Germinal center (tissue), 1 donor: ENCODE measurements at places on chromosomes 1 and 21.

DNA sequence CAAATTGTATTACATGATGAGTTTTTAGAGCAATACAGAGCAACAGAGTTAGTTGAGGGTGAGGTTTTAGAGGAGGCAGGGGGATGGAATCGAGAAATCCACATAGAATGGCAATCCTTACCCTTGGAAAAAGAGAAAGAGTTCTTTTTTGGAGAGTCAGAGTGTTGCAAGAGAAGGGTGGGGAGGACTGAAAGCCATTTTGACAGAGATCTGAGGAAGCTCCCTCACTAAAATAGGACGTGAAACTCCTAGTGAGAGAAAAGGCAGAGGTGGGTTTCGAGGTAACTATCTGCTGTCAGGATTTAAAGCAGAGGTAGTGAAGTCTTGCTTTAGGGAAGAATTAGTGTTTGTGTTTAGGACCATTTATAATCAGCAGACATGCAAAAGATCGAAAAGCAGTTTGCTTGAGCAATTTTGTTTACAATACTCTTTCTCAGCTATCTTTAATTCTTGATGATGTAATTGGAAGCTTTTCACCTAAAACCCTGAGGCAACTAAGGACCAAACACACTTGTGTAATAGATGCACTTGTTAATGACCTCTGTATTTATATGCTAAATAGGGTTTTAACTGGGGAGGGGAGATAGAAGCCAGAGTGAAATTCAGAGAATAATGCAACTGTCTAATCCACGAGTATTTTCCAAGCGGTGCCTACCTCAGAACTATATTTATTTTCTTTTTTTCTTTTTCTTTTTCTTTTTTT, 20.0 kb downstream of the ADAMTS5 start:
- DNase-seq: no peak

DNA sequence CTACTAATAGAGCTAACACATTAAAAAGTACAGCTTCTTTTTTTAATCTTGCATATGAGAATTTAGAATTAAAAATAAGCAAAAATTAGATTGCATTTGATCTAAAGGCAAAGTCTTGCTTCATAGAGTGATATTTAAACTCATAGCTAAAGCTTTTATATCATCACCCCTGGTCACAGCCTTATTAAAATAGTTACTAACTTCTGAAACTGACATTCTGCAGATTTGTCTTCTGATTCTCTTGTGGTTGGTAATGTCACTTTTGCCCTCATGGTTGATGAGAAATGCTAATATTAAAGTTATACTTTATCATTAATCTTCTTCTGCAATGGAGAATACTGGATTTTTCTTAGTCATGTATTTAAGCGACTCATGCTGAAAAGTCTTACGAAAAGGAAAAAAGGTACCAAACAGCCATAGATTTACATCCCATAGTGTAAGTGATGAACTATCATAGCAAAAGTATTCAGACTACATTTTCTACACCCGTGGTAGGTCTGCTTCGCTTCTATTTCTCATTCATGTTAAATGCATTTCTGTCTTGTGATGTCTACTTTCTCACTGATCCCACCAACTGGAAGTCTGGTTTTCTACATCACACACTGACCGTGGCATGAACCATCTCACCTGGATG, 330.5 kb upstream of the B3GALT2 start:
- DNase-seq: no peak

DNA sequence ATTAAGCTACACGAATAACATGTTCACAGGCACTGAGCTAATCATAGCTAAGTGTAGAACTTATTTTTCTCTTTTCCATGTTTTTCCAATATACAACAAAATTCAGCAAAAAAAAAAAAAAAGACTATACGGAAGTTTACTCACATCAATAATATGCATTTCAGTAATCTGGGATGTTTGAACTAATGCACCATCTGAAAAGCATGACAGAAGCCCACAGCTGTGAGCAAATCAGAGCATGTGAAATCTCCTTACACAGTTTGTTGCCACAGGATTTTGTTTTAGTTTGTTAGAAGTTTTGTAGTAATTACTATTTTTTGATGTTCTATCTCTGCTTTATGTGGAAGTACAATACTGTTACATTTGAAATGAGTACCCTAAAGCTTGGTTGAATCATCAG, 1051.7 kb downstream of the TTLL7 start:
- DNase-seq: no peak

GRCh38 chr1:187203257-187203656, 374.5 kb downstream of the PLA2G4A start:
- no peak for DNase-seq

- no peak for DNase-seq
These were observed 36.3 kb upstream of the CLIC4 start for GRCh38 chr1:24708938-24709337.

DNA sequence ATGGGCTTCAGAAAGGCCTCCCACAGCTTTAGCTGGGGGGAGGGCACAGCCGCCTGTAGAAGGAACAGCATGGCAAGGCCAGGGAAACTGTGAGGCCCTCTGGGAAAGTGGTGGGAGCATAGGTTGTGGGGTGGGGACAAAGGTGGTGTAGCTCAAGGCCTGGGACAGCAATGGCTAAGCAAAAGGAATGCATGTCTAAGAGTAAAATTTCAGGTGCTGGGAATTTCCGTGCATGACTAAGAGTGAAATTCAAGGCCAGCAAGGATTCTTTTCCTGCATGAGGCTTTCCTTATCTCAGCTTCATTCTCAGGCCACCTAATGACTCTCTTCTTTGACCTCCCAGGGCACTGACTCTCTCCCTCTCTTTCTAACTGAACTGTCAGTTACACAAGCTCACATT, 86.5 kb upstream of the WNT4 start:
- no peak for DNase-seq

DNA sequence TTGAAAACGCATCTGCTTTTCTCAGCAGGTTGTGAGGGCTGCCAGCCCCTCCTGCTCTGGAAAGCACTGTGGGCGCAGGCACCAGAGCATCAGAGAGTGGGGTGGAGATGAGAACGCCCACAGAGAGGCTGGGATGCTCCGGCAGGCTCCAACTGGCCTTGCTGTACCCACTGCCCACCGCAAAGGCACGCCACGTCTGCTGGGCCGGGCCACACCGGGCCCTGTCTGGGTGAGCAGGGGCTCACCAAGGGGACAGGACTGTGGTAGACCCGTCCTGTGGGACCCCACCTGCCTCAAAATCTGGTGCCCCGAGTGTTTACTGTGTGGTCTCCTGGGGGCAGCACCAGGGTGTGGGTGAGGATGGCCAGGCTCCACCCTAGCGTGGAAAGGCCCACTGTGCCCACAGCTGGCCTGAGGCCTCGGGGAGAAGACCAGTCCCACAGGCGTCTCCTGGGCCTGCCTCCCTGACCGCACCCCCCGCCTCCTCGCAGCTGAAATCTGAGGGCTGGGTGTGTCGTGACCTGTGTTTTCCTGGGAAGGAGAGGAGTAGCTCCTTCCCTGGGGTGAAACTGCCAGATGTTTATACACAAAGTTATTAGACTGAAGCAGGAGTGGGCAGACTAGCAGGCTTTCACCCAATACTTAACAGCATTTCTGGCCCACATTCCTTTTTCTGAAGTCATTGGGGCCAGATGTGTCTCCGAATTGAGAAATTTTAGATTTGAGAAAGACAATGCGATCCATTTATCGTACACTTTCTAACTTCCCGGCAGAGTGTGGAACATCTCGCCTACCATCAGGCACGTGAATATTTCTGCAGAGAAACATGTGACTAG, 53.8 kb downstream of the STUM start:
- no peak for DNase-seq

DNA sequence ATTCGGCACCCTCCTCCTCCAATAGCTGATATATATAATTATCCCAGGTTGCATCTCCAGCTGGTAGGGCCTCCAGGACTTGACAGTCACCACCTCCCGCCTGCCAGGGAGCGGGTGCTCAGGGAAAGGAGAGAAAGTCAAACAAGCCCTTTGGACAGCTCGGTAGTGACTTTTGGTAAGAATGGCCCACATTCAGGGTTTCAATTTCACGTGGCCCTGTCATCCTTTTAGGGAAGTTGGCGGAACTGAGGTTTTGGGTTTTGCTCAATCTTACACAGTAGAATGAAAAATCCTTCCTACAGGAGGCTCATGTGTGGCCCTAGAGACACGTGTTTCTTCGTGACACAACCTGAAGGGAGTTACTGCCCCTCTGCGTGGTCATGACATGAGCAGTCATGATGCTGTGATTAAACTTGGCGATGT, 44.2 kb downstream of the CAPN8 start:
- DNase-seq: no peak

- DNase-seq: no peak
These were observed 5.2 kb upstream of the AGPAT3 start for GRCh38 chr21:43859747-43860214.

- no peak for DNase-seq
These were observed 83.1 kb downstream of the VWA5B1 start for GRCh38 chr1:20373764-20374163.

- DNase-seq: no peak
These were observed 35.6 kb downstream of the SOX13 start for GRCh38 chr1:204108312-204109141.

GRCh38 chr1:247857069-247857984, at the start of gene TRIM58:
TSS of gene TRIM58 (plus strand) at chr1:247857187. CDS start at chr1:247857247, 60 bp downstream.
- peak; percentile 53 for DNase-seq

GRCh38 chr1:79497193-79497773, 490.8 kb upstream of the ADGRL4 start:
- DNase-seq: peak; percentile 17

- no peak for DNase-seq
These were observed 76.6 kb downstream of the PLPP3 start for GRCh38 chr1:56502700-56503245.
